ENCODE measurements at places on chromosomes 6 and 20.
A peak's percentile ranks its signal among the peaks of the same experiment; 100 is the strongest.

GRCh38 chr20:60238992-60239660 is 280.9 kb downstream of the CDH26 start:
- no peak for DNase-seq

DNA sequence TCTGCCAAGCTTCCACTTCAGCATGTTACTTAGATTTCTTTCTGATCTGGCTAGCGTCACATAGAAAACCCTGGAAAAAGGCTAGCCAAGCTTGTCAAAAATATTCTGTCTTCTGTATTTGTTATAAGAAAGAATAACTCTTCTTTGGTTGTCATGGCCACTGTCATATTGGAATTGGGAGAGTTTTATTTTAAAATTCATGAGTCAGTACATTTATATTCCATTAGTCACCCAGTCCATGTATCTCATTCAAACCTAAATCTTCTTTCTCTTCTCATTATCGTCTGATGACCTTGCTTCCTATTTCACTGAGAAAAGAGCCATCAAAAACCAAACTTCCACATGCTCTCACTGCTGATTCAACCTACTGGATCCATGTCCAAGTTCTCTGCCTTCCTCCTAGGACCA is 65.7 kb downstream of the EPM2A start:
- DNase-seq = no peak

- DNase-seq = no peak
Observed at GRCh38 chr20:23050076-23050838, 785 bp upstream of the THBD start.

- no peak for DNase-seq
Observed at GRCh38 chr6:19052219-19052618, 665.1 kb downstream of the RNF144B start.

- no peak for DNase-seq
Observed at GRCh38 chr6:21827425-21828202, 234.1 kb downstream of the SOX4 start.

DNA sequence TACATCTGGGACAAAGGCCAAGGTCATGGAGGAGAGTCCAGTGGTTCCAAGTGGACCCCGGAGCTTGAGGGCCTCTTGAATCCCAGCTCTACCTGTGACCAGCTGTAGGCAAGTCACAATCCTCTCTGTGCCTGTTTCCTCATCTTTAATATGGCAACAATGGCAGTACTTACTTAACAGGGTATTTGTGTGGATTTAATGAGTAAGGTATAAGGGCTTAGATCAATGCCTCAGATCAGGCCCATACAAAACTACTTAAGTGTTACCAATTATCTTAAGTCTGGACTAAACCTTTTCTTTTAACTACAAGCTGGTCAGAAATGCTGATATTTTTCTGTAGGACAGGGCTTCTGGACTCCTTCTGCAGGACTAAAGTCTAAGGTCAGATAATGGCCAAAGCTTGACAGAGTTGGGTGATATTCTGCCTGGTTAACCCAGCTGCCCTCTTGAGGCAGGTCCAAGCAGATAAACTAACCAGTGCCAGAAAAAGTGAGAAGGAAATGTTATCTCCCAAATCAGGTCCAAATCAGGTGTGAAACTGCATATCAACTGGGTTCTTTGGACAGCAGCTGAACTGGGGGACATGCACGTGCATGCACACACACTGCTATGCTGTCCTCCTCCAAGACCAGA is 2.2 kb downstream of the SULF2 start:
- peak; percentile 70 for DNase-seq

DNA sequence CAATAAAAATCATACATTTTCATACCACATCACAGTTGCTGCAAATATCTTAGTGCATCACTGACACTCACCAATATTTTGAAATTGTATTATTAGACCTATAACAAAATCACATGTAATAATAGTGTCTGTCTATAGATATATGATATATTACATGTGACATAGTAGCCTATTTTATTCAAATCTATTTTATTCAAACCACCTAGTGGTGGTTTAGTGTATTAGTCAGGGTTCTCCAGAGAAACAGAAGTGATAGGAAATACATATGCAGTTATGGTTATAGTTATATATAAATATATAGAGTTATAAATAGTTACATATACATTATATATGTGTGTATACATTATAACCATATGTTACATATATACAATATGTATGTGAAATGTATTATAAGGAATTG is 366.5 kb upstream of the ARID1B start:
- DNase-seq = no peak

DNA sequence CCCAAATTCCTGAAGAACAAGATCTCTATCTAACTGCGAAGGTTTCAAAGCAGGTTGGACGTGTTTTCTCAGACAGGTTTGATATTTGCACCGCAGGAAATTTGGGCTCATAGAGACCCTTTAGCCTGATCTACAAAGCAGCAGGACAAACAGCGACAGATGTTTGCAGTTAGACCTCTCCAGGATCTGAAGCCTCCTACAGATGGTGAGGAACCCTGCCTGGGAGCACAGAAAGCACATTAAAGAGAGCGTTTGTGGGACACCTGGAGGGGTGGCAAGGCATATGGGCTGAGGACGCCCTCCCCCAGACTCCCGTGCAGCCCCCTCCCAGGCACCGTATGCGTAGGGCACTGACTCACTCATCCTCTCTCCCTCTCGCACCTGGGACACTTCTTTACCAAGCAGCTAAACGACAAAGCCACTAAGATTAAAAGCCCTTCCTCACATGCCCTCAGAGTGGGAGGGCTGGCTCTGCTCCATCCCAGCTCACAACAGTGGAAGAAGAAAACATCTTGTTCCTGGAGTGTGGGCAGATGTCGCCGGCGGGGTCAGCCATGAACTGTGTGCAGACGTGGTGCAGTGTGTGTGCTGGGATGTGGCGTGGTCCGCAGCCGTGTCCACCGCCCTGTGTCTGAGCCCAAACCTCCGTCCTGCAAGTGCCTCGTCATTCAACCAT is 249.7 kb upstream of the AFDN start:
- DNase-seq = no peak

DNA sequence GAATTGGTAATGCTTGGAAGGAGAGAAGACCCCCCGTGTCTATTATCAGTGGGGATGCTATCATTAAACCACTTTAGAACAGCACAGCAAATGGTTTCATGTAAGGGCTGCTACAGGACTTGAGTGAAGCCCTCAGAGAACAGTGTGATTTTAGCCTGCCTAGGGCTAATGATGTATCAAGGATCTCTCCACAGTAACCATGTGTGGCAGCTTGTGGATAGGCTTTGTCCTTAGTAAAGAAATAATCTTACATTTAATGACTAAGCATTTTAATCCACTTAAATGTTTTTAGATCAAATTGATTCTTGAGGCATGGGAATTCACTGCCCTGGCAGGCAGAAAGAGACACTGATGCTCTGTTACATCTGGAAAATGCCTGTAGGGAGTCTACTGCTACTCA is 495.1 kb downstream of the NKAIN2 start:
- DNase-seq = no peak

DNA sequence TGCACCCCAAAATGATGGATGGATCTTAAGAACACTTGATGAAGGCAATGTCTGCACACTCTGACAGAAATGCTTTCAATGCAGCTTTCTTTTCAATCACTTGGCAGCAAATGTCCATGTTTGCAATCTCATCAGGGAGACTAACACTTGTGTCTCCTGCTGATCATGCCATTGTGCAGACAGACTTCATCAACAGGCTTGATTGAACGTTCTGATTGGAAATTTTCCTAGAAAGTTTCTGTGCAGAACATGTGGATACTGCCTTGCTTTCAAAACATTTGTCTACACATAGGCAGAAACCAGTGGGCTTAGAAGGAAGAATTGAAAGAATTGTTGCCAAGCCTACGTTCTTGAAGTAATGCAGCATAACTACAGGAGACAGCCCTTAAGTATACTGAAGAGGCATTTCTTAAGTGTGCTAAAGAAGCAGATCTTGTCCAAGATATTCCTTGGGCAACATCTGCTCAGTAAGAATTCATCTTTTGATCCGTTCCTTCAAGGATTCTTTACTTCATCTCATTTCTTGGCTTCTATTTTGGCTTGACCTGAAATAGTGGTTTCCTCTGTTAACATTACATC is 120.4 kb upstream of the PLCB4 start:
- no peak for DNase-seq

GRCh38 chr6:151993364-151993763 is 185.9 kb downstream of the ESR1 start:
- no peak for DNase-seq

GRCh38 chr20:5980720-5981538 is 30.5 kb downstream of the MCM8 start:
- DNase-seq = no peak

- DNase-seq = no peak
Observed at GRCh38 chr20:60803335-60804055, 448.6 kb upstream of the CDH4 start.

DNA sequence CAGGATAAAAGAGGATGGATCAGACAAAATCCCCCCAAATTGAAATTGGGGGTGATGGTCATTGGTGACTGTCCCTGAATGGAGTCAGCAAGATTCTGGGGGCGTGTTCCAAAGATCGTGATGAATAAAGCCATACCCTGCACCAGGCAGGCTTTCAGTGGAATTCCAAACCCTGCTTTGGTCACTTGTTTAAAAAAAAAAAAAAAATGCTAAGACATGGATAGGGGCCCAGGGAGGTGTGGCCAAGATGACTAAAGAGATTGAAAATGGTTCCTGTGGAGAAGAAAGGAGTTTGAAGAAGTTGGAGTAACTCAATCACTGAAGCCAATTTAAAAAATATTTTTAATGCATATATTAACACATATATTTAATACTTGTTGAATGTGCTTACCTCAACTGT is 161.4 kb upstream of the KCNG1 start:
- DNase-seq = no peak

GRCh38 chr20:24853916-24854315 is 95.2 kb upstream of the CST7 start:
- DNase-seq = no peak

DNA sequence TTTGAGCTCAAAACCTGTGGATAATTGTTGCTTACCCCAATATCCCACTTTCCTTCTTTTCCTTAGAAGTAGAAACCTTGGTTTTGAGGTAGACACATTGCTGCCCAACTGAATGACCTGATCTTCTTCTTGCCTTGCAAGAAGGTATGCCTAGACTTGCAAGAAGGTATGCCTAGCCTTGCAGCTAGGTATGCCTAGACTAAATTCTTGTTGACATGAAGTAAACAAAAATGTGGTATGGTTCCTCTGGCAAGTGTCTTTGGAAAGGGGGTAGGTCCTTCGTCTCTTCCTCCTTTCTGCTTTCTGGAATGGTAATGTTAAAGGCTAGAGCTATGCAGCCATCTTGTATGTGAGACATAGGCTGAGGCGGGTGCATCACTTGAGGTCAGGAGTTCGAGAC is 129.2 kb downstream of the GMPR start:
- no peak for DNase-seq

DNA sequence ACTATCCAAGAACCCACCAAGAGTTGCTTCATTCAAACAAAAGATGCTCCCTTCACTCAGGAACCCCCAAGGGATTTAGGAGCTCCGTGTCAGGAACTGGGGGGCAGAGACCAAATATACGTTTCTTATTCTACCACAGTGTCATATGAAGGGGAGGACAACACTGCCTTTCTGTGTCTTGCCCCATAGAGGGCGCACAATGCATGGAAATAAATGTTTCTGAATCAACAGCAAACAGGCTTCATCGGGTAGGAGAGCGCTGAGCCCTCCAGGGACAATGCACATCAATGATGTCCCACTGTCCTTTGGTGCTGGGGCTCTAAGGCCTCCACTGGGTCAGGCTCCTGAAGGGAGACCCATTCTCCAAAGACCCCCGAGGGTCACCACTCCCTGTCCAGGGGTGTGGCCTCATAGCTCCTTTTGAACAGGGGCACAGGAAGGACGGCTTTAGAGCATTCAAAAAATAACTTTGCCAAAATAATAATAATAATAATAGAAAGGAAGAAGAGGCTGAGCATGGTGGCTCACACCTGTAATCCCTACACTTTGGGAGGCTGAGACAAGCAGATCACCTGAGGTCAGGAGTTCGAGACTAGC is 31.1 kb downstream of the PLG start:
- DNase-seq = peak; percentile 47

DNA sequence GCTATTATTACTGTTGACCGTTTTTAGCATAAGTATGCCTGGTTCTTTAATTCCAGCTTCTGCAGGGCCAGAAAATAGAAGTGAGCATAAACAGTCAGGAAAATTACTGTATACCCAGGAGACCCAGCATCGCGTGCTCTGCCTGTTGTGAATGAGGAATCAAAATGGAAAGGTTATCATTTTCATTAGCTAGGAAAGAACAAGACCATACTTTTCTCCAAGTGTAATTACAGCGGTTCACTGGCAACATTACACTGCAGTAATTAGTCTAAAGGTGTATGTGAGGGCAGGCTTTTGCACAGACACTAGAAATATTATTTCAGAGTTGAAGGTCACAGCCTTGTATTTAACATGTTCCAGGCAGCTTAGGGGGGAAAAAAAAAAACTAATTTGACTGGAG is 403.8 kb upstream of the SOX4 start:
- no peak for DNase-seq

- no peak for DNase-seq
Observed at GRCh38 chr6:158662954-158663624, 13.2 kb downstream of the SYTL3 start.

DNA sequence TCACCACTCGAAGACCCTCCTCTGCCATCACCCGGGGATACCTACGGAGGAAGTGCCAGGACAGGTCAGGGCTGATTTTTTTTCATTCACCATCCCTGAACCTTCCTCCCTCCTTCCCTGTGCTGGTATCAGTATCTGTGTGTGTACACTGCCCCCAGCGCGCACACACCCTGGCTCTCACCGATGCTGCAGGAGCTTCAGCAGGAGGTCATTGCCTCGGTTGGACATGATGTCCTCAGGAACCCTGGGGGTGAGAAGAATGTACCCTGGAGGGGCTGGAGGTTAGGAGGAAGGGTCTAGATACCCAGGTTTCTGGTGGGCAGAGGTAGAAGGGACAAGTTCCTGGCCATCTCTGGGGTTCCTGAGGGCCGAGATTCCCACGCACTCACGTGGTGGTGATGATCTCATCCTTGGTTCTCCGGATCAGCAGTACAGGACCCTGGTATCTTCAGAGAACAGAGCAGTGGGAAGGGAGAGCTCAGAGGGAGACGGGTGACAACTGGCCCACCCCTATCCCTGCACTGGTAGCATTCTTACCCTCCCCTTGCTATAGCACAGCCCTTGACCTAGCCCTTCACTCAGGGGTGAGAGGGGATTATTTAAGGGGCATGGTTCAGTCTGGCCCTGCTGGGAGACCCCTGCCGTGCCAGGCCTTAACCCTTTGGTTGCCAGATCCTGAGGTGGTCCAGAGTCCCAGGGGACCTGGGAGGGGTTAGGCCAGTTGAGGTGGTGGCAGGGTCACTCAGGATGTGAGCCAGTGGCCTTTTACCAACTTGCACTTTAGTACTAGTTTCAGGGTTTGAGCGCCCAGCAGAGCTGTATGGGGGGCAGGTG is 7.2 kb upstream of the LY6G5C start:
- no peak for DNase-seq

DNA sequence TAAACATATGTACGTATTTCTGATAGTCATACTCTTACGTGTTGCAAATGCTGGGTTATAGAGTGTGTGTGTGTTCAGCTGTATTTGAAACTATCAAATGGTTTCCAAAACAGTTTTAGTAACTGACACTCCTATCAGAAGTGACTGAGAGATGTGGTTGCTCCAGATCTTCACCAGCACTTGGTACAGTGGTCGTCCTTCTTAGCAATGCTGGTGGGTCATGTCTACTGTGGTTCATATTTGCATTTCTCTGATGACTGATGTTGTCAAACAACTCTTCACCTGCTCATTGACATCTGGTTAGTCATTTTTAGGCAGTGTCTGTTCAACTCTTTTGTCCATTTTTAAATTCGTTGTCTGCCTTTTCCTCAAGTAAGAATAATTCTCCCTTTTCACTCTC is 259.3 kb downstream of the KIF16B start:
- no peak for DNase-seq

GRCh38 chr20:49878977-49879376 is 36.4 kb downstream of the SPATA2 start:
- no peak for DNase-seq
